ENCODE measurements at places on chromosomes 3 and 15.

DNA sequence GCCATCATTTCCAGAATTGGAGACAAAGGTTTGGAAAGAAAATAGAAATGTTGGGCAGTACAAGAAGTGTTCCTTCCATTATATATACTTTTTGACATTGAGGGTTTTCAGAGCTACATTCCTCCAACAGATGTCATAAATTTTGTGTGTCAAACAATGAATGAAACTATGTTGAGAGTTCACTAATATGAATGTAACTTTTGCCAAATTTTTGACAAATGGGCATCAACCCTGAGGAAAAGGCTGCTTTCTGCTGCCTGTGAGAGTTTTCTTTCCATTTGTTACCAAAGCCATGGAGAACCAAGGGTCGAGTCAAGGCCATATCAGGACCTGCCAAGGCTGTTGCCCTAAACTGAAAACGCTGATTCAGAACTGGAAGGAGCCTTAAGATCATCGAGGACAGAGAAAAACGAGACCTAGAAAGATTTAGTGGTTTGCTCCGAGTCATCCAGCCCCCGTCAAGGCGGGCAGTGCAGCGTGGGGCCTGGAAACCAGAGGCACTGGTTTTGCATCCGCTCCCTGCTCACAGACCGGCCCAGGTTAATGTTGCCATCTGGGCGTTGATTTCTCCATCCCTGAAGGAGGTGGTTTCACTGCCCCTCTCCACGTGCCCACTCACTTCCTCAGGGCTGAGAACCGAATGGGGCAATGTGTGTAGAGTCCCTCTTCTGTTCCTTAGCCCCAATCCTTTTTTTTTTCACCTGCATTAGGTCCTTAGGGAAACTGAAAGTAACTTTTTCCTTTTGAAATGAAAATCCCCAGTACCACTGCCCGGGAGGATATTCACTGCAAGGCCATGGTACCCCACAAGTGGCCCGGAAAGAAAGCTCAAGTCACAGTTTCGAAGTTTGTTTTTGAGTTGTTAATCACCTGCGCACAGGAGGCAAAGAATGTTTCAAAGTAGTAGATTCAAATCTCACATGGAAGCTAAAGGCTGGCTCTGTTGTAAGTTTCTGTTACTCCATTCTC, 32.8 kb downstream of the TPM1 start:
- no peak for DNase-seq

GRCh38 chr3:71042759-71043158, 540.8 kb downstream of the FOXP1 start:
- no peak for DNase-seq

DNA sequence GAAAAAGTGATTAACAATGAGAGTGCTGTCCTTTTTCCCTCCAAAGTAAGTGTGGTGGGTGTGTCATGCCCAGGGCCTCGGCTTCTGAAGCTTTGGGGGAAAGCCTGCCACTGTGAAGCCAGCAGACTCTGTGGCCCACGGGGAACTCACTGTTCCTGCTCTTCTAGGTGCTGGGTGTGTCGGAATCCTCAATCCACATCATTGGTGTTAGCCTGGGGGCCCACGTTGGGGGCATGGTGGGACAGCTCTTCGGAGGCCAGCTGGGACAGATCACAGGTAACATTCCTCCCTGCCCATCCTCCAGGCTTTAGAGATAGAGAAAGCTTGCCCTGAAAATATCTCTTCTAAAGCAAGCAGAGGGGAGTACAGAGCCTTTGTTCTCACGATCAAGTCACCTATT, 11.6 kb downstream of the PLA1A start:
- DNase-seq: peak; percentile 33

- DNase-seq: no peak
These were observed 19.9 kb downstream of the FYCO1 start for GRCh38 chr3:45975686-45976085.

- DNase-seq: no peak
These were observed 12.1 kb downstream of the SNAP23 start for GRCh38 chr15:42507514-42507913.

DNA sequence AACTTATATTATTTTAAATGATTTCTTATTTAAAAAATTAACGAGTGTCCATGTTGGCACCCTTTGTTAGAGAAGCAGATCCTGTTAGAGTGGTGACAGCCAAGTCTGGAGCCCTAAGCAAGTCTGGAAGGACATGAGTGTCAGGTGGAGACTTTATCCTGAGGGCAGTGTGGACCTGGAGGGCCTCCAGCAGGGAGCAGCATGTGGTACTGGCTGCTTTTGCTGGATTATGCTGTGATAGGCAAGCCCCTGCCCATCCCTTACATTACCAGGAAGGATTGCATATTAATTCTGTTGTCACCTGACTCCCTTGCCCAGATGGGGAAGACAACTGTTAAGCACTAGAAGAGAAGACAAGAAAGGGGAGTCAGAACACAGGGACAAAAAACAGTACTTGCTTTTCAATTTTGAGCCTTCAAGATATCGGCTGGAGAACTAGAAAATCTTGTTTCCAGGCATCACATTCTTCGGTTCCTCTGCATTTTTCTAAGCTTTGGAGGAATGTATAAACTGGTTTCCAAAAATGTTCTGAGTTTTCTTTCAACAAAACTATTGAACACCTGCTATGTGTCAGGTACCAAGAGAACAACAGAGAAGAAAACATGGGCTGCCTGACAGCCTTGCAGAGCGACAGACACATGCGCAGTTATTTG, 22.7 kb downstream of the ZNF860 start:
- no peak for DNase-seq

DNA sequence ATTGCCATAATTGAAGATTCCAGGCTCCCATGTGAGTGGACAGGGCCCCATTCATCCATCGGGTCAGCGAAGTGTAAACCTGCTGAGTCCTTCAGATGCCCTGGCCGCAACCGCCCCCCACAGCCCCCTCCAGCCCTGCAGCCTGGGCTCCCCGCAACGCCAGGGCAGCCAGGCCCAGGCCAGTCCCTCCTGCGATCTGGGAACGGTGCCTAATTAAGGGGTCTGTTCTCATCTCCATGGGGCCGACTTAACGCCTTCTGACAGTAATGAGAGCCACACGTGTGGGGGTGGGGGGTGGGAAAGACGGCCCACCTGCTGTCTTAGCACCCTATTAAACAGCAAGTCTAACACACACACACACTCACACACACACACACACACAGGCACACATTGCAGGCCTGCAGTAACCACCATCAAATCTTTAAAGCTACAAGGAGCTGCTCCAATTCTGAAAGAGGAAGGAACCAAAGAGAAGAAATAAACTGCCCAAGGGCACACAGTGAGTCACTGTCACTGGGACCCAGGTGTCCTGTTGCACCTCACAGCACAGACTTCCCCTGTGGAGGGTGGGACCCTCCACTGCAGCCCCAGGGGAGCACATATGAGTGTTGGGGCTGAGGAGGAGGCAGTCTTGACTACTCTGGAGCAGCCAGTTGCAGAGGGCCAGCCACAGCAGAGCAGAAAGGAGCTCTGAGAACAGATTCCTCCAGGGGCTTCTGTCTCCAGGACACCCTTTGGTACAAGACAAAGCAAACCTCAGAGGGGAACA, 31.8 kb upstream of the HES1 start:
- DNase-seq: no peak

DNA sequence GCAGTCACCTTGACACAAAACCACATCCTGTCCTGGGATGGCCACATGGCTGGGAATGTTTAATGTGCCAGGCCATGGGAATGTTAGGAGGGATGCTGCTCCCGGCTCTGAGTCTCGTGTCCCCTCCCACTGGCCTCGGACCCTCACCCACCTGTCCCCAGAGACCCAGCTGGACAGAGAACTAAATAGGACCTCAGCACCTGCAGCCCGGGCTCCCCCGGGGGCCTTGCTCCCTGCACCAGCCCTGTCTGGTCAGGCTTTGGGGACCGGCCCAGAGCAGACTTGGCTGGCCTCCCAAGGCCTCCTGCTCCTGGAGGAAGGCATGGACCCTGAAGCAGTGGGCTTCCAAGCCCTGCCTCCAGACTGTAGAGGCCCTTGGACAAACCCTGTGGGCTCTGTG, 100.0 kb upstream of the IQSEC1 start:
- no peak for DNase-seq

GRCh38 chr3:72408983-72409779, 439.1 kb downstream of the SHQ1 start:
- DNase-seq: no peak

DNA sequence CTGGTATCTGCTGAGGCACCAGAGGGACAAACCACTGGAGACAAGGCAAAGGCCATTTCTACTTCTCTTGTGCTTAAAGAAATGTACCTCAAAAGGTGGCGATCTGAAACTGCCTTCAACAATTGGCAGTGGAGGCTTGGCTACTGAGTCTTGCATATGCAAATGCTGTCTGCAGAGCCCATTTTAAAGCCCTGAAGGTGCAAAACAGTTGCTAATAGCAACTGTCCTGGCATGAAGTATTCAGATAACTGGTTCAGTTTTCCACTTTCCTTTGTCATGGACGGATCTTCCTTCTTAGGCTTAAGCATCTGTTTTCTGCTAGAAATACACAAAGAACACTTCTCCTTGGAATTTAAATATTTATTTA, 71.4 kb upstream of the PSMD6 start:
- DNase-seq: no peak

DNA sequence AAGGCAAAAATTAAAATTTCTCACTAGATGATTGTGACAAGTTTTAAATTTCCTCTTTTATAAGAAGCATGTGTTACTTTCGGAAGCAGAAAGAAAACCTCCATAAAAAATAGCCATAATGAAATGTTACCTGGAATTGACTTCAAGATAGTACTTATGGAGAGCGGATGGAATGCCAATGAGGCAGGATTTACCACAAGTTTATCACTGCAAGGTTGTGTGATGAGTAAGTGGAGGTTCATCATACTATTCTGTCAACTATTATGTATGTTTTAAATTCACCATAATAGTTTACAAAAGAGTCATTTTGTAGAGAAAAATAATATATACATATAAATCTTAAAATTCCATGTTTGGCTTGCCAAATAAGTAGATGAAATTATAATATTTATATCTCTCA, 230.3 kb downstream of the SCAPER start:
- no peak for DNase-seq

GRCh38 chr15:73518876-73519733, 76.1 kb downstream of the REC114 start:
- DNase-seq: no peak

- DNase-seq: no peak
These were observed 16.2 kb downstream of the SLC6A6 start for GRCh38 chr3:14418296-14419250.

- DNase-seq: no peak
These were observed 2.1 kb downstream of the CMC1 start for GRCh38 chr3:28243424-28244106.

DNA sequence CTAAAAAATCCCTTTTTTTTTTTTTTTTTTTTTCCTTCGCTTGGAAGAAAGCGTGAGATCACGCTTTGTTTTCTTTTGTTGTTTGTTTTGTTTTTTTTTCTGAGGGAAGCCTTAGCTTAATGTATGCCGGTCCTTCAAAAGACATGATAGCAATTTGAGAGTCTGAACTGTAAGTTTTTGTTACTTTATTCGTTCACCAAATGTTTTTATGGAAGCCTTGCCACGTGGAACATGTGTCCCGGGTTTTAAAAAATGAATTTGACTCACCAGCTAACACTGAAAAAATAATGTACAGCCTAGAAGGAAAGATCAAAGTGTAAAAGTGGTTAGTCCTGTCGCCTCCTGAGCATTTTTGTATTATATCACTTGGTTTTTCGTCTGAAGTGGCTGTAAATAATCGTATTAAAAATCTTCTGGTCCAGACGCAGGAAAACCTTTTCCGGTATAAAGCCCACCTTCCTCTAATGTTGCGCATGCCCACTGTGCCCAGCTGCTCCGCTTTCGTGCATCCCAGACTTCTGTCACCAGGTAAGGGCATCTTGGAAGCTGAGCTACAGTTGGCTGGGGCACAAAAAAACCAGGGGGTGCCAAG, 795 bp upstream of the MYNN start:
- peak; percentile 79 for DNase-seq

DNA sequence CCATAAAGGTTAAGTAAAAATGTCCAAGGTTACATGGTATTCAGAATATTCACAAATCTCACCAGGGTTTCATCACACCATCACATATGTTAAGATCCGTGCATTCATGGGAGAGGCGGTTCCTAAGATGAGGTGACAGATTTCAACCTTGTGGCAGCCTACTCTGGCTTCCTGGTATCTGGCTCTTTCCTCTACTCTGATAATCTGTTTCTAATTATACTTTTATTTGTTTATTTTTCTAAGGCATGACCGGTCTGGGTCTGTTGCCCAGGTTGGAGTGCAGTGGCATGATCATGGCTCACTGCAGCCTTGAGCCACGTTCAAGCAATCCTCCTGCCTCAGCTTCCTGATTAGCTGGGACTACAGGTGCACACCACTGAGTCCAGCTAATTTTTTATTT, 34.4 kb downstream of the RAF1 start:
- DNase-seq: peak; percentile 68

DNA sequence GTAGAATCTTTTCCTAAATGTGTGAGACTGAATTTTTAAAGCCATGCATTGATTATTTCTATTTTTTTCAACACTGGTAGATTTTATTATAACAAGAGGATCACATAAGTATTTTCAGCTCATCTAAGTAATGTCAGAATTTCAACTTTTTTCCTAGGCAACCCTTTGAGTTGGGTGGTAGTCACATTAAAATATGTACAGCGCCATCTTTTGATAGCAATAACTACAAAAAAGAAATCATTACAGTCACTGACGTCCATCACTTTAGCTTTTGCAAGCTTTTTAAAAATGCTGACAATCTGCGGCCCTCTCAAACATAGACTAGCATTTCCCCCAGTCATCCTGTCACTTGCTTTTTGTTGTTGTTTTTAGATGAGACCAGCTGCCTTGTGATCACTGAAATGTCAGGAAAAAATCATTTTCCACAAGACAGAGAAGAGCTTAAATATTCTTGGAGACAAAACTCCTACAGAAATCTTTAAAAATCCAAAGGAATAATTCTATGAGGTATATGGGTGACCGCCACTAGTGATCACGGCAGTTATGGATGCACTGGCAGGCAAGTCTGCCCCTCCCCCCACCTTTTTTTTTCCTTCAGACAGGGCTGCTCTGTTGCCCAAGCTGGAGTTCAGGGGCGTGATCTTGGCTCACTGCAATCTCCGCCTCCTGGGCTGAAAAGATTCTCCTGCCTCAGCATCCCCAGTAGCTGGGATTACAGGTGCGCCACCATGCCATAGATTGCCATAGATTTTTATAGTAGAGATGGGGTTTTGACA, 384.0 kb upstream of the KCNMB2 start:
- no peak for DNase-seq

DNA sequence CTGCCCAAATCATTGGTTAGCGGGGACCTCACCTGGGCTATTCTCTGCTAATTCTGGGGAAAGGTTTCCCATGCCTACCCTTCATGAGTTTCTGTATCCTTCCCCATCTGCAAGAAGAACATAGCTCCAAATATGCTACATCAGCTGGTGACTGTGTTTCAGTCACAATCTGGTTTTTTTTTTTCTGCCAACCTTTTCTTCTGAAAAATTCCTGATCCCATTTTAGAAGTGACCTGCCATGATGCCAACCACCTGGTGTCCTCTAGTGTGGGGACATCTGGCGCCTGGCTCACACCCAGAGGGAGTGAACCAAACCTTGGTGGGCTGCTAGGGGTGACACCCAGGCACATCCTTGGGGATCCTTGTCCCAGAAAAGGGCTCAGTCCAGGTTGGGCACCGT, 76.1 kb downstream of the CHRD start:
- no peak for DNase-seq

Measured in left lobe of liver (tissue), 2 donors.